ENCODE measurements at places on chromosomes 4 and X.
A peak's percentile ranks its signal among the peaks of the same experiment; 100 is the strongest.

DNA sequence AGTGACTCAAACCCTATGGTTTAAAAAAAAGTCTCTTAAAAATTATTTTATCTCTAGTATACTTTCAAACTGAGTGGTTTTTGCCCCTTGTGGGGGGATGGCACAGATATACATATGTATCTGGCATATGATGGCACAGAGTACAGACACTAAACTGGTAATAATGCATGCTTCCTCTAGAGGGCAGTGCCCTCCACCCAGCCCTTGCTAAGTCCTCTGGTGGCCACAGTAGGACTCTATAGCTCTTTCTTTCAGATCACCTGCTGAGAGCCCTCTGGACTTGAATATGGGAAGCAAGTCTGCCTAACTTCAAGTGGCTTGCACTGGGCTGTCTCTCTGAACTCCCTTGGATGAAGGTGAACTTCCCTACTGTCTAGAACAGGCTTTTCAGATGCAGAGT is 66.3 kb downstream of the TSPAN7 start:
- peak; percentile 51 for DNase-seq
- no peak overlapping the region for H3K4me3 ChIP-seq
- H3K27me3 ChIP-seq = no peaks in the 10 kb centered on the region
- H3K4me1 ChIP-seq = no peaks in the 10 kb centered on the region
- H3K27ac ChIP-seq = no peak overlapping the region

- peak; percentile 67 for DNase-seq
- peaks cover 46% of the 10 kb centered on the region for H3K27me3 ChIP-seq
- H3K4me1 ChIP-seq = no peaks in the 10 kb centered on the region
- no peaks in the 10 kb centered on the region for H3K36me3 ChIP-seq
- no peak overlapping the region for H3K27ac ChIP-seq
Measured at GRCh38 chr4:57110640-57111511, 691 bp upstream of the IGFBP7 start.

GRCh38 chr4:16085822-16086221 is 2.0 kb upstream of the PROM1 start:
- H3K4me1 ChIP-seq = no peaks in the 10 kb centered on the region
- no peak overlapping the region for H3K27ac ChIP-seq
- no peak overlapping the region for H3K4me3 ChIP-seq

GRCh38 chr4:153116291-153116680 is 88.0 kb upstream of the TRIM2 start:
- no peaks in the 10 kb centered on the region for H3K27me3 ChIP-seq
- H3K4me3 ChIP-seq = no peak overlapping the region
- peaks cover 4% of the 10 kb centered on the region for H3K4me1 ChIP-seq

DNA sequence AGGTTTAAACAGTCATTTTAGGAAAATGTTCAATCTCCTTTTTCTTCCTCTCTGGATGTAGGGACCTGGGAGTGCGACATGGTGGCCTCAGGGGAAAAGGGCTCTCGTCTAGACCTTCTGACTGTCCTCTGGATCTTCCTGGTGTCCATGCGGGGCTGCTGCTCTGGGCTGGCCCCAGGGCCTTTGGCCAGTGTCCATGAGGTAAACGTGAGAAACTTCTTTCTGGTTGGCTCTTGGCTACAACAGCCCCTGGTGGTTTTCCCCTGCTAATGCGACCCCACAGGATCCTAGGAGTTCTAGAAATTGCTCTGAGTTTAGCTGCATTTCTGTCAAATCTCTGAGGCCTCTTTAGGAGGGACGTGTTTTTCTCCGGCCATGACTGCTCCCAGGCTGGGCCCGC is 85.7 kb downstream of the MFAP3L start:
- no peak overlapping the region for H3K4me3 ChIP-seq
- no peaks in the 10 kb centered on the region for H3K4me1 ChIP-seq
- no peaks in the 10 kb centered on the region for H3K27me3 ChIP-seq
- no peak overlapping the region for H3K27ac ChIP-seq

DNA sequence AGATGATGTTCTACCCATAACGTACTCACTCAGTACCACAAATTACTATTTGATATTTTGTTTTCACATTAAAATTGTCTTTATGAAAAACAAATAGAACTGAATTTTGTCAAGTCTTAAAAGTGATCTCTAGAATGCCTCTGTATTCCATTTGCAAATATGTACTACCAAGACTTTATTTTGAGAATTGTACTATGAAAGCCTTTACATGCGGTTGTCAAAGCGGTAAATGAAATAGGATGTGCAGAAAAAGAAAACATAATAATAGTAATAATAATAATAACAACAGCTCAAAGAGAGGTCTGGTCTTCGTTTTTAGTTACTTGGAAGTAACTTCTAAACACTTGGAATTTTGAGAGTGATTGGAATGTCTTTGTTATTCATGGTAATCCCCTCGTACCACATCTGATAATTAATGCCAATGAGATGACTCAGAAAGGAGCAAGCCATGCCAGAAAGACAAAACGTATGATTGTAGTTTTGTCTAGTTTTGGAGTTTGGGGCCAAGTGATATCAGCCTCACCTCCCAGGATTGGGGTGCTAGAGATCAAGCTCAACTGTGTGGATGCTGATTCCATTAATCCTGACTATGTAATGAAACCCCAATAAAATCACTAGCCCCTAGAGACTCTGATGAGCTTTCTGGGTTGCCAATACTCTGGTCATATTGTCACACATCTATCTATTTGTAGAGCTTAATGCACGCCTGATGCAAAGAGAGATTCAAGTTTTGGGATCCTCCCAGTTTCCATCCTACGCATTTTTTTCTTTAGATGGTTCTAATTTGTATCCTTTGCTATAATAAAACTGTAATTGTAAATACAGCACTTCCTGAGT is 20.2 kb upstream of the CTSO start:
- H3K4me3 ChIP-seq = no peak overlapping the region
- DNase-seq = peak; percentile 54
- H3K27me3 ChIP-seq = no peaks in the 10 kb centered on the region
- no peak overlapping the region for H3K27ac ChIP-seq
- H3K4me1 ChIP-seq = peaks cover 13% of the 10 kb centered on the region

GRCh38 chr4:139560406-139561104 is 4.5 kb upstream of the SETD7 start:
- H3K27ac ChIP-seq = peak overlapping the region; percentile 98
- H3K27me3 ChIP-seq = no peaks in the 10 kb centered on the region
- no peaks in the 10 kb centered on the region for H3K36me3 ChIP-seq
- DNase-seq = peak; percentile 73

- no peak for DNase-seq
- no peaks in the 10 kb centered on the region for H3K4me1 ChIP-seq
- H3K36me3 ChIP-seq = no peaks in the 10 kb centered on the region
- no peak overlapping the region for H3K4me3 ChIP-seq
- no peaks in the 10 kb centered on the region for H3K27me3 ChIP-seq
- no peak overlapping the region for H3K27ac ChIP-seq
Measured at GRCh38 chr4:142596595-142596994, 249.5 kb downstream of the INPP4B start.

DNA sequence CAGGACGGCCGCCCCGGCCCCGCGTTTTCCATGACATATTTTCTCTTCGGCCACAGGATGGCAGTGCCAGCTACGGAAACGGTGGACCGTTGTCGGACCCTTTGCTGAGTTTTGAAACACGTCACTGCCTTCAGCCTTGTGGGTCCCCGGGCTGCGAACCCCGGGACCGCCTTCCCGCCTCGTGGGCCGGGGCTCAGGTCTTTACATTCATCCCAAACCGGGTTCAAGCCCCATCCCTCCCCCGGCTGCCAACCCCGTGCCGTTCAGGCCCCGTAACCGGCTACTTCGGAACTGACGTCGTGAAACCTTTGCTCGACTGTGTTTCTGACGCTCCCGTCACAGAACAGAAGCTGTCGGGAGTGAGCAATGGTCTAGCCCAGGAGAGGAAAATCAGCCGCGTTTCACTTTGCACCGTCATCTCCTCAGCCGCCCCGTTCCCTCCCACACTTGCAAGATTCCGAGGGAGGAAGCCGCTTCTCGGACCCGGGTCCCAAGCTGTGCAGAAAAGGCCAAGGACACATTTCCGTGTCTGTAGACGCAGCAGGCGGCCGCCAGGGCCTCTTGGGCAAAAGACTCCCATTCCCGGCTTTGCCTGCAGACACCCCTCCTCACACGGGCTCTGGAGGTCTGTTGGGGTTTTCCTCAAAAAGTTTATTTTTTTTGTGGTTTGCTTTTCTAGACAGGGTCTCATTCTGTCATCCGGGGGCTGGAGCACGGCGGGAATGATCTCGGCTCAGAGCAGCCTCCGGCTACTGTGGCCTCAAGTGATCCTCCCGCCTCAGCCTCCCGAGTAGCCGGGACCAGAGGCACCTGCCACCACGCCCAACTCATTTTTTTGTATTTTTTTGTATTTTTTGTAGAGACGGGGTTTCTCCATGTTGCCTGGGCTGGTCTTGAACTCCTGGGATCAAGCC is 41.4 kb upstream of the PPP2R3B start:
- H3K27ac ChIP-seq = no peak overlapping the region
- no peaks in the 10 kb centered on the region for H3K4me1 ChIP-seq
- peak overlapping the region; percentile 28 for H3K4me3 ChIP-seq
- no peaks in the 10 kb centered on the region for H3K36me3 ChIP-seq

DNA sequence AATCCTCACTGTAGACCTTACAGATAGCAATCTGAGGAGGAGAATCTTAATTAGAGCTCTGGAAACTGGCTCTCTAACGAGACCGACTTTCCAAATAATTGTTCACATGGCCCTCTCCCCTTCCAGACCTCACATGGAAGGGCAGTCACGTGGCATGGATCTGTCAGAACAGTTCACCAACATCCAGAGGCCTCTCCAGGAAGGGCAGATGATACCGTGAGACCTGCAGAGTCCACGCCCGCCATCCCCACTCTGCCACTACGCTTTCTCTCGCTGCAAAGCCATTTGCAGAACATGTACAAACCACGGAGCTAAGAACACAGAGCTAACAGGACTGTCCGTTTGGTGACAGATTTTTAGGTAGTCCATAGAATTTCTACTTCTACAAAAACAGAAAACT is 20.7 kb downstream of the FAT1 start:
- no peaks in the 10 kb centered on the region for H3K27me3 ChIP-seq
- H3K36me3 ChIP-seq = peaks cover 18% of the 10 kb centered on the region
- H3K4me1 ChIP-seq = peaks cover 49% of the 10 kb centered on the region
- no peak for DNase-seq
- peak overlapping the region; percentile 7 for H3K27ac ChIP-seq

GRCh38 chr4:100421361-100421978 is 96.4 kb downstream of the EMCN start:
- no peak overlapping the region for H3K4me3 ChIP-seq
- no peaks in the 10 kb centered on the region for H3K27me3 ChIP-seq
- H3K4me1 ChIP-seq = peaks cover 6% of the 10 kb centered on the region
- no peaks in the 10 kb centered on the region for H3K36me3 ChIP-seq

DNA sequence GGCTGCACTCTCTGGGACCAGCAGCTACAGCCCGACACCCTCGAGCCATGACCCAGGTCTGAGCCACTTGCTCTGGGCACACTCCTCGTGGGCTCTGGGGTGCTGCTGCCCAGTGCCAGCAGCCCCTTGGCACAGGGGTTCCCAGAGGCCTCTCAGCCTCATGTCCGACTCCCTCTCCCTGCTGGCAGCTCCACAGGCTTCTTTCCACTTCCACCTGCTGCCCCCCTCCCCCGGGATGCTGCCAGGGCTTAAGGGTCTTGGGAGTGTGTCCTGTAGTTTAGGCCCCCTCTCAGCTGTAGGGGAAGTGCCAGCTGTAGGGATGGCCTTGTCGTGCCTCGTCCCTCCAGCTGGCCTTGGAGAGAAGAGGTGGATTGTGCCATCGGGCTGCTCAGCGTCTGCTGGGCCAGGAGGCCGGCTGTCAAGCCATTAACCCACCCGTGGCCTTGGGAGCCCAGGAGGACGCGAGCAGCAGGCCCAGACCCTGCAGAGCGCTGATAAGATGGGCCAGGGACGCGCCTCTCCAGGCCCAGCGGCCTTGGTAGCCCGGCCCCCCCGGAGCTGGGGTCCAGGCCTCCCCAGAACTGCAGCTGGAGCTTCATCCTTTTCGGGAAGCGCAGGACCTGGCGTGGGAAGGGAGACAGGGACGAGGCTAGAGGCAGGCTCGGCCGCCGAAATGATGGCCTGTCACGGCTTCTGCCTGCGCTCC is 1.0 kb upstream of the USP27X start:
- no peaks in the 10 kb centered on the region for H3K27me3 ChIP-seq
- H3K36me3 ChIP-seq = no peaks in the 10 kb centered on the region
- H3K4me3 ChIP-seq = peak overlapping the region; percentile 46
- no peaks in the 10 kb centered on the region for H3K4me1 ChIP-seq
- peak overlapping the region; percentile 69 for H3K27ac ChIP-seq

GRCh38 chrX:69133921-69134542 is 31.2 kb downstream of the PJA1 start:
- H3K36me3 ChIP-seq = no peaks in the 10 kb centered on the region
- DNase-seq = peak; percentile 54
- H3K4me1 ChIP-seq = peaks cover 18% of the 10 kb centered on the region
- H3K27ac ChIP-seq = no peak overlapping the region
- H3K27me3 ChIP-seq = no peaks in the 10 kb centered on the region

DNA sequence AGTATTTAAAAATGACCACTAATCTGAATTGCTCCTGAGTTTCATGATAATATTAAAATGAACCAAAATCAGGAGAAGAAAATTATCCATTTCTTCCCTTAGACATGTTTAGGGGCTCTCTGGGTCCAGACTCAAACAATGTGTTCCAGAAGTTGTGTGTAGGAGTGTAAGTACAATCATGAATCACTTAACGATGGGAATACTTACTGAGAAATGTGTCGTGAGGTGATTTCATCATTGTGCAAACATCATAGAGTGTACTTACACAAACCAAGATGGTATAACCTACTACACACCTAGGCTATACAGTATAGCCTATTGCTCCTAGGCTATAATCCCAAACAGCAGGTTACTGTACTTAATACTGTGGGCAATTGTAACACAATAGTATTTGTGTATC is 74.8 kb downstream of the STPG2 start:
- no peak overlapping the region for H3K4me3 ChIP-seq
- no peak overlapping the region for H3K27ac ChIP-seq
- no peaks in the 10 kb centered on the region for H3K4me1 ChIP-seq
- H3K27me3 ChIP-seq = no peaks in the 10 kb centered on the region

GRCh38 chrX:54935306-54935705 is 14.7 kb downstream of the TRO start:
- no peak for DNase-seq
- no peaks in the 10 kb centered on the region for H3K27me3 ChIP-seq
- H3K36me3 ChIP-seq = no peaks in the 10 kb centered on the region
- H3K4me1 ChIP-seq = no peaks in the 10 kb centered on the region
- no peak overlapping the region for H3K27ac ChIP-seq

GRCh38 chr4:91288702-91289311 is 1015.0 kb upstream of the GRID2 start:
- H3K4me1 ChIP-seq = no peaks in the 10 kb centered on the region
- H3K27me3 ChIP-seq = no peaks in the 10 kb centered on the region
- H3K4me3 ChIP-seq = no peak overlapping the region
- DNase-seq = no peak
- H3K36me3 ChIP-seq = no peaks in the 10 kb centered on the region
- H3K27ac ChIP-seq = no peak overlapping the region

- H3K4me3 ChIP-seq = no peak overlapping the region
- H3K27ac ChIP-seq = no peak overlapping the region
- peak; percentile 14 for DNase-seq
- no peaks in the 10 kb centered on the region for H3K27me3 ChIP-seq
- H3K4me1 ChIP-seq = no peaks in the 10 kb centered on the region
- no peaks in the 10 kb centered on the region for H3K36me3 ChIP-seq
Measured at GRCh38 chrX:135087867-135088266, 32.5 kb downstream of the ETDB start.
